ENCODE measurements at places on chromosomes 5 and 9.

DNA sequence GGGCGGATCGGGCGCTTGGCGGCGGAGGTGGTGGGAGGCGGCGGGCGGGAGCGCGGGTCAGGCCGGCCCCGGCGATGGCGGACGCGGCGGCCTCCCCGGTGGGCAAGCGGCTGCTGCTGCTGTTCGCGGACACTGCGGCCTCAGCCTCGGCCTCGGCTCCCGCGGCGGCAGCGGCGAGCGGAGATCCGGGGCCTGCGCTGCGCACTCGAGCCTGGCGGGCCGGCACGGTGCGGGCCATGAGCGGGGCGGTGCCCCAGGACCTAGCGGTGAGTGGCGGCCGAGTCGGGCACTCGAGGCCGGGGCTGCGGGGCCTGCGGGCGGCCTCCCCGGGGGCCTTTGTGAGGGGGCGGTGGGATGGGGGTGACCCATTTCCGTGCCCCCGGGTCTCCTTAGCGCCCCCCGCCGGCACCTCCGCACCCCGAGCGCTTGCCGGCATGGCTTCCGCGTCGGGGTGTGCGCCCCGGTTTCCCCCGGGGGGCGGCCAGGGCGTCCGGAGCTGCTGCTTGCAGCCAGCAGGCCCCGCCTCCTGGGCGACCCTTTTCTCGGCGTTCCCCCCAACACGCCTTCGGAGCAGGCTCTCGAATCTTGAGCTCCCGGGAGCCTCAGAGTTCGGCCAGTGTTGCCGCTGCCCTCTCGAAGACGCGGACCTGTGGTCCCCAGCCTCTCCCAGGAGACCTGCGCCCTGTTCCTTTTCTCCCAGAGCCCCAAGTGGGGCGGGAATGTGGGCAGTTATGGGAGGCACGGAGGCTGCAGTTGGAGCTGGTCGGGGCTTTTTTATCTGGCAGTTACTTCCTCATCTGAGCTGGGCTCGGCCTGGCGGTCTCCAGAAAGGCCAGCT lies 456 bp downstream of the KDM3B start:
- DNase-seq: no peak

- no peak for DNase-seq
These were observed 49.1 kb downstream of the JADE2 start for GRCh38 chr5:134574521-134574920.

DNA sequence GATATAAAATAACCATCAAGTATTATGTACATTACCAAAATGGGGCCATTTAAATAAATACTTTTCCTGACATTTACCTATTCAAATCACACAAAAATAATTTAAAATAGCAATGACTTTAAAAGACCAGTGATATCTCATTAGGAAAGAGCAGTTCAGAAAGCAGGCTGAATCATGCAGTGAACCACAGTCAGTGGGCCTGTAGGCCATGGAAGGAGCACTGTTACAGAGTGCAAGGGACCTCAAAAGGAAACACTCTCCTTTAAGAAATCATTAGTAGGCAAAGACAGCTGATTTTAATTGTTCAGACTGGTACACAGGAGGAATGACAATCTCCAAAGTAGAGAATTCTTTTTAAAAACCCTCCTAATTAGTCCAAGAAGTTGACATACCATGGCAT lies 283.5 kb upstream of the EFNA5 start:
- DNase-seq: no peak

GRCh38 chr5:45507178-45507577 lies 189.0 kb downstream of the HCN1 start:
- DNase-seq: no peak

All from skeletal muscle cell (primary cell).